ENCODE measurements at places on chromosomes 3 and 15. TPM values are rescaled to one million over a fixed set of nuclear protein-coding genes. Genes with fewer than 3 reads are reported as not detected.

GRCh38 chr3:61451841-61452240, 109.5 kb upstream of the PTPRG start:
- DNase-seq: no peak

DNA sequence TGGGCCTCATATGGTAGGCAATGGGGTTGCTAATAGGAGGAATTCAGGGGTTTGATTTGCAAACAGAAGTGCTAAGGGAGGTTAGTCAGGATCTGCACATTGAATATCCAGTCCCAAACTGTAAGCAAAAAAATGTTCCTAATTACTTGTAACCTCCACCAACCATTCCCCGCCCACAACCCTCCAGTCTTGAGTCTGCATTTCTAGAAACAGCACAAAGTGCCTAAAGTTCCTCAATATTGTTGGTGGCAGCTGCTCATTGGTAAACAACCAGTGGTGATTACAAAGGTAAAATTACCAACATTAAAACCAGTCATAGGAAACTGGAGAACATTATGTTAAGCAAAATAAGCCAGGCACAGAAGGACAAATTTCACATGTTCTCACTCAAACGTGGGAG, 18.9 kb downstream of the HDC start:
- DNase-seq: no peak

GRCh38 chr15:68584756-68585573, 6.2 kb downstream of the CORO2B start:
- no peak for DNase-seq

GRCh38 chr15:29094711-29095110, 174.9 kb downstream of the NSMCE3 start:
- DNase-seq: no peak

DNA sequence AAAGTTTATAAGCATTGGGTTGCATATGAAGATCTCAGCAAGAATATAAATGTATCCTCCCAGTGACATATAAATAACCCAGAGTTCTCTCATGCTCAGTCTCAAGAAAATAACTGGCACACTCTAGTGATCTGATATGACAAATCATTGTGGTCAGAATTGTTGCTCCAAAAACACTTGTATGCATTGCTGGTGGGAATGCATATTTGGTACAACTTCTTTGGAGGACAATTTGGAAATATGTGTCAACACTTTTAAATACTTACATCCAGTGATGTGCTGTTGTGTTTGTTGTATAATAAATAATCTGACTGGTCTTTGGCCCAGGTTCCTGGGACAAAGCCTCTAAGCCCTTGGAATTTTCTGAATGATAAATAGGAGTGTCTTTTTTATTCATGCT, 66.7 kb upstream of the STT3B start:
- no peak for DNase-seq

GRCh38 chr3:14664170-14664569, 10.8 kb upstream of the C3orf20 start:
- DNase-seq: no peak

GRCh38 chr15:60414016-60414682, 16.4 kb upstream of the ANXA2 start:
- DNase-seq: no peak

DNA sequence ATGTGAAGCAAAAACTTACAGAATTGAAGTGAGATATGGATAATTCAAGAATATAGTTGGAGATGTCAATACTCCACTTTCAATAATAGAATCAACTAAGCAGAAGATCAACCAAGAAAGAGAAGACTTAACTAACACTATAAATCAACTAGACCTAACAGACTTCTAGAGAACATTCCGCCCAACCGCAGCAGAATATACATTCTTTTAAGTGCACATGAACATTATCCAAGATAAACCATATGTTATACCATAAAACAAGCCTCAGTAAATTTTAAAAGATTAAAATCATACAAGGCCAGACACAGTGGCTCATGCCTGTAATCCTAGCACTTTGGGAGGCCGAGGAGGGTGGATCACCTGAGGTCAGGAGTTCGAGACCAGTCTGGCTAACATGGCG, 5.5 kb upstream of the TEX55 start:
- no peak for DNase-seq

- no peak for DNase-seq
These were observed 181.1 kb downstream of the MYRIP start for GRCh38 chr3:39990532-39990931.

GRCh38 chr15:75655931-75656330, 8.2 kb downstream of the SNX33 start:
- no peak for DNase-seq

COLQ gene
- 1.1 TPM for total RNA-seq

FES gene
- total RNA-seq: 144 TPM

SLC25A20 gene
- 20.7 TPM for total RNA-seq

Measured in upper lobe of left lung (tissue), 6 donors.